PC-3 (cell line): ENCODE measurements at places on chromosomes 7 and 10. TPM values are rescaled to one million over a fixed set of nuclear protein-coding genes. Genes with fewer than 3 reads are reported as not detected.

OR9A4 gene
- not detected in 2 replicates for total RNA-seq

PLAC9 gene
- 0.81 and 2.0 TPM in 2 replicates for total RNA-seq

PLXDC2 gene
- 0.06 TPM in 1 of 2 replicates, not detected in the other for total RNA-seq

SFRP5 gene
- not detected in 2 replicates for total RNA-seq
